ENCODE measurements at places on chromosomes 12 and 14. TPM values are rescaled to one million over a fixed set of nuclear protein-coding genes. Genes with fewer than 3 reads are reported as not detected.

- H3K4me1 ChIP-seq, result no peaks in the 10 kb centered on the region
- H3K27ac ChIP-seq, result peak overlapping the region; percentile 59
- H3K27me3 ChIP-seq, result no peaks in the 10 kb centered on the region
- peak overlapping the region; percentile 28 for H3K4me3 ChIP-seq
These were observed 269.3 kb downstream of the DAD1 start for GRCh38 chr14:22319526-22320361.

DNA sequence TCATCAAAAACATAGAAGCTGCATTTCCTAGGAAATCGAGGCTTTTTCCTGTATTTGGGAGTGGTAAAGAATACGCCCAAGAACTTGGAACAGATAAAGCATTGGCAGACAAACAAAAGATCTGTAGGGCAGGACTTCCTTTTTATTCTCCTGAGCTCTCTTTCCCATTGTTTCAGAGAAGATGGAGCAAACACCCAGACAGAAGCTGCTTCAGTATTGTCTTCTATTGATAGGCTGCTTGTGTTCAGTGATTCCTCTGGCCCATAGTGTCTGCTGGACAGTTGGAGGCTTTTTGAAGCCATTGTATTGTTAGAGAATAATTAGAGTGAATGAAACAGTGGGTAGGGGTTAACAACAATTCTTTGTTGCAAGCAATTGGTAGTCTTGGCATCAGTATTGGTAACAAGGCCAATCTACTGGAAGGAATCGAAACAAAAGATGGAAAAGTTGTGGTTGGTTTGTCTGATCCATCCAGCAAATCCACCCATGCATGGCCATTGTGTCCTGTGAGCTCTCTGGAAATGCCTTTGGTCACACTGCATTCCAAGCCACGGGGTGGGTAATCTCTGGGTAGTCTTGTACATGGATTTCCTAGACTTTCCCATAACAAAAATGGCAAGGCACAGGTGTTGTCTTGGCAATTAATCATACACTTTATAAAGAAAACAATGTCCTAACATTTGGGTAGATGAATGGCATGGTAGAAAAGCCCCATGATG lies 424.8 kb downstream of the RAD51B start:
- H3K27ac ChIP-seq, result no peak overlapping the region
- H3K36me3 ChIP-seq, result peaks cover 5% of the 10 kb centered on the region

DNA sequence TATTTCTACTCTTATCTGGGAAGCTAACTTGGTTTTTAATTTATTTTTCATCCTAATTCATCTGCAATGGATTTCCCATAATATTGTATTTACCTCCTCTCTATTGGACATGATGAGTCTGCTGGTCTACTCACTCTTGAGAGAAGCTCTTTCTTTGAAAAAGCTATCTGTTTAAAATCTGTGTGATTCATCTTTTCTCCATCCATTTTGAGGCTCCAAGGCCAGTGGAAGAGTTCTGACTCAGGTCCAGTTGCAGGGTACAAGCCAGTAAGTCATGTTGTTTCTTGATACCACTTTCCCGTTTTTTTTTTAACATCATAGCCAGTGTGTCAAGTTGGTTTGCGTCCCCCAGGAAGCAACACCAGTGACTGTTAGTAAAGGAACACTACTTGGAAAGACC lies 160.3 kb upstream of the BMP4 start:
- DNase-seq, result no peak
- H3K4me3 ChIP-seq, result no peak overlapping the region
- no peak overlapping the region for H3K27ac ChIP-seq
- H3K4me1 ChIP-seq, result no peaks in the 10 kb centered on the region
- no peaks in the 10 kb centered on the region for H3K27me3 ChIP-seq

DNA sequence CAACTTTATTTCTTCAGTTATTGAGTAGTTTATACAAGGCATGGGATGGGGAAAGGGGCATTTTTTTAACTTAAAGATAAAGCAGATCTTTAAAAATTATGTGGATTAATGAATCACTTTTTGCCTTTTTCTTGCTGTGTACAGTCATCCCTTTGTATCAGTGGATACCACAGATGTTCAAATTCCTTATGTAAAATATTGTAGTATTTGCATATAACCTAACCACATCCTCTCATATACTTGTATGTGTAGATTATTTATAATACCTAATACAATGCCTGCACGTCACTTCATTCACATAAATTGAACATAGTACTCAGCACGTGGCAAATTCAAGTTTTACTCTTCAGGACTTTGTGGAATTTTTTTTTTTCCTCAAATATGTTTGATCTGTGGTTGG lies 66.5 kb upstream of the MON2 start:
- peaks cover 22% of the 10 kb centered on the region for H3K4me1 ChIP-seq
- no peak overlapping the region for H3K27ac ChIP-seq
- H3K4me3 ChIP-seq, result no peak overlapping the region

DNA sequence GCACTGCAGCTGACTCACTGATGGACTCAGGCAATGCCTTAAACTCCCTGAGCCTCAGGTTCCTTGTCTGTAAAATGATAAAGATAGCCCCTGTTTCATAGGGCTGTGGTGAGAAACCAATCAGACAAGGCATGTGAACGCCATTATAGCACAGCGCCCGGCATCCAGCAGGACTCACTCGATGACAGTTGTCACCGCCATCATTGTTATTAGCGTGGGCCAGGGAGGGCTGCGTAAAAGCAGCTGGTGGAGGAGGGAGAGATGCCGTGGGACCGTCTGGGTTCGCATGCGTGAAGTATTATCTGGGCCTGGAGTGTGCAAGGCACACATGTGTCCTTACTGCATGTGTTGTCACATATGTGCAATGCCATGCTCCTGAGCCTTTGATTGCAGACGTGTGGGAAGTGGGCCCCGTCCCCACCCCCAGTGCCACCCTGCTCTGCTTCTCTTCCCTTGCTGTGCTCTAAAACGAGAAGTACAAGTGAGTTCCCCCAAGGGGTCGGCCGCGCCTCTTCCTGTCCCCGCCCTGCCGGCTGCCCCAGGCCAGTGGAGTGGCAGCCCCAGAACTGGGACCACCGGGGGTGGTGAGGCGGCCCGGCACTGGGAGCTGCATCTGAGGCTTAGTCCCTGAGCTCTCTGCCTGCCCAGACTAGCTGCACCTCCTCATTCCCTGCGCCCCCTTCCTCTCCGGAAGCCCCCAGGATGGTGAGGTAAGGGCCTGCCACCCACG lies at the start of gene PTPN6:
Gene PTPN6, plus strand, starts transcription at position 546 of the 730 bp plus-strand sequence. Its CDS starts 157 bp downstream, at position 703.
- H3K27ac ChIP-seq, result peak within 1 kb of the TSS; percentile 98
- H3K4me1 ChIP-seq, result peaks cover 79% of the 10 kb centered on the region
- H3K36me3 ChIP-seq, result peaks cover 7% of the 10 kb centered on the region
- no peak for DNase-seq
- H3K27me3 ChIP-seq, result no peaks in the 10 kb centered on the region

DNA sequence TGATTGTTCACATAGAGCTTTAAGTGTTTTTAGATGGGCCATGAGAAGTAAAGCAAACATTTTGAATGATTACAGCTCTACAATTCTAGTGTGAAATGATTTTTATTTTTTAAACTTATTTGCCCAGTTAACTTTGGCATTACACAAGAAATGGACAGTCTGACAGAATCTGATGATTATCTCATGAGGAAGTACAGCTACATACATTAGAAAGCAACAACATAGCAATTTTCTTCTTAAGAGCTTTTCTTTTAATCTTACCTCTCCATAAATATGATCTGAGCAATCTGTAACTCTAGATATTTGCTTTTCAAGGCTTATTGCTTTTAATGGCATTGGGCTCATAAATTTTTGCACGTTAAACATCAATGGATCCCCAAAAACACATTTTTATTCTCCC lies 26.5 kb upstream of the PPP1R12A start:
- peaks cover 14% of the 10 kb centered on the region for H3K27me3 ChIP-seq
- H3K36me3 ChIP-seq, result no peaks in the 10 kb centered on the region
- no peak overlapping the region for H3K27ac ChIP-seq
- no peak for DNase-seq
- no peak overlapping the region for H3K4me3 ChIP-seq

GRCh38 chr12:124185971-124186686 lies 108.8 kb upstream of the RFLNA start:
- H3K4me1 ChIP-seq, result no peaks in the 10 kb centered on the region
- H3K27me3 ChIP-seq, result peaks cover 14% of the 10 kb centered on the region
- DNase-seq, result no peak
- H3K36me3 ChIP-seq, result no peaks in the 10 kb centered on the region
- no peak overlapping the region for H3K27ac ChIP-seq

DNA sequence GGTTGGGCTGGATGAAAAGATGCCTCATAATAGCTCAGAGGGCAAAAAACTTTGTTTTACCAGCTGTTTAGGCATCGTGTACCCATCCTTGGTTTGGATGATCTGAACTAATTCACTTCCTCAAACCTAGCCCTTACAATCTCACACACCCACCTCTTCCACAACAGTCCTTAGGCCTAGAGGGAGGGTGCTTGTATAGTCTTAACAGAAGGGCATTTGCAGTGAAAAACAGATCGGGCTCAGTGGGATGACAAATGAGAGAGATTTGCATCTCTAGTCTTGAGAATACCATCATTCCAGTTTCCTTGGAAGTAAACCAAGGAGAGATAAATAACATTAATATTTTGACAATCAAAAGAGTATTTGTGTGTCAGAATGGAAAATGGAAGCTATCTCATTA lies 11.0 kb downstream of the SLCO1A2 start:
- no peak for DNase-seq
- H3K4me1 ChIP-seq, result no peaks in the 10 kb centered on the region
- no peak overlapping the region for H3K27ac ChIP-seq
- peaks cover 2% of the 10 kb centered on the region for H3K36me3 ChIP-seq
- no peaks in the 10 kb centered on the region for H3K27me3 ChIP-seq

GRCh38 chr14:100667656-100668055 lies 59.0 kb upstream of the DLK1 start:
- peaks cover 73% of the 10 kb centered on the region for H3K27me3 ChIP-seq
- H3K36me3 ChIP-seq, result peaks cover 2% of the 10 kb centered on the region
- no peak for DNase-seq
- H3K4me1 ChIP-seq, result no peaks in the 10 kb centered on the region
- no peak overlapping the region for H3K4me3 ChIP-seq
- H3K27ac ChIP-seq, result no peak overlapping the region

DNA sequence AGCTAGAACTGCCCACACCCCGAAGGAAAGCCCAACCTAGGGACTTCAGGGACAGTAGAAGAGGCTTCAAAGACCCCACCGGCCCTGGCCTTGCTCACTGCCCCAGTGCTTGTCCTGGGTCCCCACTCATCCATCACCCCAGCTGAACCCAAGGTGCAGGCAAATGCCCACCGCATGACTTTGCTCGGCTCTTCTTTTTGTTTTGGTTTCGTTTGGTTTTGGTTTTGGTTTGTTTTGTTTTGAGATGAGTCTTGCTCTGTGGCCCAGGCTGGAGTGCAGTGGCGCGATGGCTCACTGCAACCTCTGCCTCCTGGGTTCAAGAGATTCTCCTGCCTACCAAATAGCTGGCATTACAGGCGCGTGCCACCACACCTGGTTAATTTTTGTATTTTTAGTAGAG lies 9.0 kb downstream of the CCDC85C start:
- peak overlapping the region; percentile 89 for H3K27ac ChIP-seq
- H3K36me3 ChIP-seq, result no peaks in the 10 kb centered on the region
- H3K4me3 ChIP-seq, result peak overlapping the region; percentile 85

DNA sequence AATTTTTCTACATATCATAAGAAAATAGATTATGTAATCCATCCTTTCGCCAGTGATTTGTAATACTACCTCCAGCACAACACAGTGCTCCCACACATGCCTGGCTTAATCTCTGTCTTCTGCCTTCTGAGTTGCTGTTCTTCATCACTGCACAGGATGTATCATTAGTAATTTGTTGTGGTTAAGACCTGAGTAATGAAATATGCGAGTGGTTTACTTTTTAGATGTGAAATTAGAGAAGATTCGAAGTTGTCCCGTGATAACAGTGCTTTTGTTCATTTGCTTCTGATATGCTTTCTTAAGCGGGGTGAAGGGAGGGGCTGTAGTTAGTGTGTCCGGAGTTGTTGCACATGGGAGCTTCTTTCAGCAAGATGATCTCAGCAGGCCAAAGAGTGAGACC lies 18.1 kb downstream of the KRT85 start:
- peaks cover 36% of the 10 kb centered on the region for H3K27me3 ChIP-seq
- H3K4me1 ChIP-seq, result peaks cover 16% of the 10 kb centered on the region
- H3K36me3 ChIP-seq, result peaks cover 4% of the 10 kb centered on the region
- no peak for DNase-seq
- H3K27ac ChIP-seq, result no peak overlapping the region

GRCh38 chr12:114685320-114685781 lies 1.4 kb upstream of the TBX3 start:
- peaks cover 22% of the 10 kb centered on the region for H3K4me1 ChIP-seq
- H3K36me3 ChIP-seq, result peaks cover 10% of the 10 kb centered on the region
- H3K27me3 ChIP-seq, result peaks cover 94% of the 10 kb centered on the region
- no peak overlapping the region for H3K27ac ChIP-seq
- peak overlapping the region; percentile 69 for H3K4me3 ChIP-seq
- no peak for DNase-seq

GRCh38 chr12:42590330-42590934 lies 886 bp upstream of the PRICKLE1 start:
- H3K4me1 ChIP-seq, result peaks cover 13% of the 10 kb centered on the region
- no peak for DNase-seq
- peaks cover 66% of the 10 kb centered on the region for H3K27me3 ChIP-seq
- peaks cover 5% of the 10 kb centered on the region for H3K36me3 ChIP-seq

GRCh38 chr12:78470354-78471195 lies 394.0 kb upstream of the SYT1 start:
- H3K4me1 ChIP-seq, result no peaks in the 10 kb centered on the region
- no peak overlapping the region for H3K27ac ChIP-seq
- H3K4me3 ChIP-seq, result no peak overlapping the region

- no peaks in the 10 kb centered on the region for H3K4me1 ChIP-seq
- H3K36me3 ChIP-seq, result no peaks in the 10 kb centered on the region
- DNase-seq, result no peak
- no peak overlapping the region for H3K27ac ChIP-seq
These were observed 221.3 kb downstream of the PIK3C2G start for GRCh38 chr12:18482601-18483120.

- H3K4me1 ChIP-seq, result peaks cover 41% of the 10 kb centered on the region
- no peaks in the 10 kb centered on the region for H3K27me3 ChIP-seq
- H3K36me3 ChIP-seq, result peaks cover 4% of the 10 kb centered on the region
- peak overlapping the region; percentile 95 for H3K27ac ChIP-seq
- DNase-seq, result no peak
These were observed 17.4 kb downstream of the CDKN1B start for GRCh38 chr12:12734561-12735071.

The CISTR gene
- not detected for total RNA-seq

The NCKAP5L gene
- total RNA-seq, result 8.7 TPM

The EIF2S3B gene
- 0.50 TPM for total RNA-seq

The SLC8A3 gene
- 0.20 TPM for total RNA-seq

The CCDC175 gene
- total RNA-seq, result not detected

The CLEC2A gene
- not detected for total RNA-seq

The MYH7 gene
- not detected for total RNA-seq

The SRRM4 gene
- not detected for total RNA-seq

The LAG3 gene
- 4.6 TPM for total RNA-seq

The FOXA1 gene
- not detected for total RNA-seq

The CIROP gene
- total RNA-seq, result not detected

The CCDC196 gene
- total RNA-seq, result not detected

Data from T-helper 17 cell (primary cell).